Stimulated activated CD4-positive, alpha-beta T cell treated with anti-CD3 and anti-CD28 coated beads, Interleukin-15, amount 100 ng/mL, for 1 hour (primary cell): ENCODE measurements at places on chromosomes 7 and 10.

- no peak for DNase-seq
These were observed 100.2 kb upstream of the RELN start for GRCh38 chr7:104089612-104090011.

GRCh38 chr7:141161550-141162535 is 88.0 kb downstream of the TMEM178B start:
- DNase-seq: no peak

- DNase-seq: no peak
These were observed 317.9 kb upstream of the ZNF32 start for GRCh38 chr10:43966571-43966965.

GRCh38 chr10:31644931-31645633 is 283.5 kb downstream of the ARHGAP12 start:
- no peak for DNase-seq

DNA sequence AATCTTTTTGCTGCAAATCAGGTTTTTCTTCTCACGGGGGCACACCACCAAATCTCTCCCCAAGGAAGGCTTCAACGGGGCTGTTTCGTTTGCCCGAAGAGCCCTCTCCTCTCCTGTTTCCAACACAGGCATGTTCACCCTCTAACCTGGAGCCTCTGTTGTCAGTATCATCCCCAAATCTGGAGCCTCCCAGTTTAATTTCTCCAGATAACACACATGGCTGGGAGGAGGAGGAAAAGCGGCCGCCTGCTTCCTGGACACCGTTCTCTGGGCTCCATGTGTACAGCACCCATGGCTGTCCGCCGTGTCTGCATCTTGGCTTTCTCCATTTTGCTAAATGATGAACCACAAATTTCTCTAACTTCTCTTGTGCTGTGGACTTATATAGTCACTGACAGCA is 214.5 kb downstream of the DIP2C start:
- no peak for DNase-seq

- DNase-seq: no peak
These were observed 55.7 kb downstream of the ADK start for GRCh38 chr10:74206746-74207145.

DNA sequence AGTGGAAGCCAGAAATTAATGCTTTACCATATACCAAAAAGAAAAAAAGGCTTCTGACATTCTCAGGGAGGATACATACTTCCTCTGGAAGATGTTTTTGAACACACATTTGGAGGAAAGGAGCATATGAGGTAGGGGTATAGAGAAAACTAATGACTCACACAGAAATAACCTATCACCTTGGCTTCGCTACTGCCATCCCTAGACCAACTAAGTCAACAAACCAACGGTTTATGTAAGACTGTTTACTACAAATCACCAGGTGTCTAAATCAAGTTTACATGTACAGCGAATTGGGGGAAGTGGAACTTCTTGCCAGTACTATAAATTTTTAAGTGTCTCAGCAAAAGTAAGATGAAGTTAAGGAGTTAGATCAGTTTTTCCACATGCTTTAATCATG is 96.9 kb downstream of the NT5C2 start:
- DNase-seq: no peak

- no peak for DNase-seq
These were observed 4.3 kb upstream of the GDI2 start for GRCh38 chr10:5817322-5818047.

GRCh38 chr10:75211007-75211691 is 553 bp downstream of the VDAC2 start:
- no peak for DNase-seq

DNA sequence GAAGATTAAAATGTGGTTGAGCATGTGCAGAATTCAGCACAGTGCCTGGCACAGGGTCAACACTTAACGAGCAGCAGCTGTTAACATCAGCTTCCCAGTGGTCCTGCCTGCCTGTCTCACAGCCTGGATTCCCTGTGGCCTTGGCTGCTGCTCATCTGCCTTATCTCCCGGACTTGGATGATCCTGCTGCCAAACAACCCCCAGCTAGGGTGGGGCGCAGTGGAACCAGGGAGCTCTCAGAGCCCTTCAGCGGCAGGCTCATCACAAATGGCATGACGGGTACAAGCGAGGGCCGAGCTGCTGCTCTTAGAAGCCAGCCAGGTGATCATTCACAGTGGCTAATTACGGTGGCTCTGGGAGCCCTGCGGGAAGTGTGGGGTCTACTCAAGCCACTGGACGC is 13.0 kb upstream of the SMARCD3 start:
- no peak for DNase-seq

- no peak for DNase-seq
These were observed 70.5 kb downstream of the SDK1 start for GRCh38 chr7:3371601-3372000.

- DNase-seq: no peak
These were observed 130.4 kb upstream of the HPS1 start for GRCh38 chr10:98577168-98577567.

- DNase-seq: no peak
These were observed 5.0 kb upstream of the CDH23 start for GRCh38 chr10:71391701-71392100.

DNA sequence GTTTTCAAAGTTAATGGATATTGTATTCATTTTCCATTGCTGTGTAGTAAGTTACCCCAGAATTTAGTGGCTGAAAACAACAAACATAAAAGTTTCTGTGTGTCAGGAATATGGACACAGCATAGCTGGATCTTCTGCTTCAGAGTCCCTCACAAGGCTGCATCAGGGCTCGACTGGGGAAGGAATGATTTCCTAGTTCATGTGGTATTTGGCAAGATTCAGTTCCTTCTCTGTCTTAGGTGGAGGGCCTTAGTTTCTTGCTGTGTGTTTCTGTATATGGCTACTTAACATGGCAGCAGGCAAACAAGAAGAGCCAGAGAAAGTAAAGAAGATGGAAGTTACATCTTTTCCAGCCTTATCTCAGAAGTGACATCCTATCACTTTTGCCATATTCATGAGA is 51.1 kb downstream of the TPST1 start:
- no peak for DNase-seq

DNA sequence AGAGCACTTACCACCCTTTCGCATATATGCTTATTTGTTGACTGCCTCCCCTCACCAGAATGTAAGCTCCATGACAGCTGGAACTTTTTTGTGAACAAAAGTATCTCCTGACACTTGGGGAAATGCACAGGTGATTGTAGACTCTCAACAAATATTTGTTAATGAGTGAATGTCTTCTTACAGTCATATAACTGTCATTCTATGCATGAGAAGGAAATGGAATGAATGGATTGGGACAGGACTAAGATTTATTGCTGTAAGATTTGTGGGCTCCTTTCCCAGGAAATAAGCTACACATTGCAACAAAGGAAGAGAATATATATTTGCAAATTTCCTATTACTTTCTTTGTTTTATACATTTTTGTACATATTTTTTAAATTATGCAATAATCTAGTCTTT is 48.5 kb downstream of the FEZF1 start:
- no peak for DNase-seq

GRCh38 chr10:73589563-73590126 is 1.5 kb downstream of the USP54 start:
- DNase-seq: no peak

DNA sequence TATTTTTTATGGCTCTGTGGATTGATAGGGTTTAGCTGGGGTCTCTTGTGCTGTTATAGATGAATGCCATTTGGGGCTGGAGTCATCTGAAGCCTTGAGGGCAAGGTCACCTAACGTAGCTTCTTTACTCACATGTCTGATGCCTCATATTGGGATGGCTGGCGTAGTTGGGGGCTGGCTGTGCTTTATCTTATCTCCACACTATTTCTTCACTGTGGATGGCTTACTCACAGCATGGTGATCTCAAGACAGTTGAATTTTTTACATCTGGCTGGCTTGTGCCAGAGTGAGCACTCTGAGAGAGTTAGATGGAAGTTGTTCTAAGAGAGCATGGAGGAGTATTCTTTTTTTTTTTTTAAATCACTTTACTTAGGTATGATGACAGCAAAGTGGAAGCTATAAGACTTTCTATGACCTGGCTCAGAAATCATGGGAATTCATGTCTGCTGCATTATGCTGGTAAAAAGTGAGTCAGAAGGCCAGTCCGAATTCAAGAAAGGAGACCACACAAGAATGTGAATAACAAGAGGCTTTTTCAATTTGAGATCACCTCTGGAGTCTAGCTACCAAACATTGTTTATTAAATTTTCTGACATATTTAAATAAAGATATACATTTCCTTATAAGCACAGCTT is 252.4 kb upstream of the TPK1 start:
- DNase-seq: no peak

- DNase-seq: no peak
These were observed 63.5 kb downstream of the UBE2H start for GRCh38 chr7:129889133-129889844.

DNA sequence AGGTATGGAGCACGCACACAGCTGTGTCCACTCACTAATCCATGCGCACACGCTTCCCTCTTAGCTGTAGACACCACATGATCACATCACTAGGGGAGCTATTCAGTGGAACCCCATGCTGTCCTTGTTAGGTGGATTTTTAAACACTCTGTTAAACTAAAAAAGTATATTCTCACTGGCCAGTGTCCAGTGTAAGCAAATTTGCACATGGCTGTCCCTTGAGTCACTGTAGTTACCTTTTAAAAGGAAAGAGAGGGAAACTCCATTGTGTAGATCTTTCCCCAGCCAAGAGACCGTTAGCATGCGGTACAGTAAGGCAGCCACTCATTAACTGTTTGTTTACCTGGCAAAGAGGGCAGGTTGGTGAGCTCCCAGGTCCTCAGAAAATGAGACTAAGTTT is 81.6 kb upstream of the INSYN2A start:
- no peak for DNase-seq

DNA sequence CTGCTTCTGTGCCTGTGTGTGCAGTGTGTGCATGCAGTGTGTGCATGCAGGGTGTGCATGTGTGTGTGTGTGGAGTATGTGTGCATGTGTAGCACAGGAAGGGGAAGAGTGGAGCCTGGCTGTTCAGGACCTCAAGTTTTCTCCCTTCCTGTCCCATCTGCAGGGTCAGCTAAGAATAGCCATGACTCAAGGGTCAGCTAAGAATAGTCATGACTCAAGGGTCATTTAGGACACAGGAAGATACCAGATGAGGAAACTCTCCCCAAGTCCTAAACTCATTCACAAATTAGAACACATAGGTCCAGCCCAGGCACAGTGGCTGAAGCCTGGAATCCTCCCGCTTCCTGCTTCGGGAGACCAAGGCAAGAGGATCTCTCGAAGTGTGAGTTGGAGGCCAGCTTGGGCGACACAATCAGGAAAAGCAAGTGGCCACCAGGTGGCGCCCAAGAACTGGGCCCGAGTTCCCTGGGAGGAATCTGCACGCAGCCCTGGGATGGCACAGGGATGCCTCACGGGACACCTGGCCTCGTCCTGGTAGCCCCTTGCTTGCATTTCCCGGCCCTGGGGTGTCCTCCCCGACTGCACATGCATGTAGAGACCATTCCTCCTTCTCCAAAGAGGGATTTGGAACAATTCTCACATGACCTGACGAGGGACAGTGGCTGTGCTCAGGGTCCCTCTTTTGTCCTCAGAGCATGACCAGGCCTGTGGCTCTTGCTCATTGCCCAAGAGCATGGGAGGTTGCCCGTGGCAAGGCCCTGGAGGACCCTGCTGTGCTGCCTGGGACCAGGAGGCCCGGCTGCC is 21.4 kb upstream of the VOPP1 start:
- DNase-seq: peak; percentile 66

DNA sequence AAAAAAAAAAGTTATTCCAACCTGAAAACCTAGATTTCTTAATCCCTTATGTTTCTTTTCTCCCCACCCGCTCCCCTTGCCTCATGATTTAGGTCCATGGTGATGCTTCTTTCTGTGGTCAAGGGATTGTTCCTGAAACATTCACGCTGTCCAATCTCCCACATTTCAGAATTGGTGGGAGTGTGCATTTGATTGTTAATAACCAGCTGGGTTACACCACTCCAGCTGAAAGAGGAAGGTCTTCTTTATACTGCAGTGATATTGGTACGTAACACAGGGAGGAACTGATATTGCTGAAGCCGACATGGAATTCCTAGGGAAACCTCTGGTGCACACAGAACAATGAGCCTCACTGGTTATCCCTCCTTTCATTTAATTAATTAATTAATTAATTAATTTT is 22.7 kb downstream of the DHTKD1 start:
- DNase-seq: no peak

GRCh38 chr7:29346231-29346978 is 151.8 kb downstream of the CHN2 start:
- DNase-seq: no peak

DNA sequence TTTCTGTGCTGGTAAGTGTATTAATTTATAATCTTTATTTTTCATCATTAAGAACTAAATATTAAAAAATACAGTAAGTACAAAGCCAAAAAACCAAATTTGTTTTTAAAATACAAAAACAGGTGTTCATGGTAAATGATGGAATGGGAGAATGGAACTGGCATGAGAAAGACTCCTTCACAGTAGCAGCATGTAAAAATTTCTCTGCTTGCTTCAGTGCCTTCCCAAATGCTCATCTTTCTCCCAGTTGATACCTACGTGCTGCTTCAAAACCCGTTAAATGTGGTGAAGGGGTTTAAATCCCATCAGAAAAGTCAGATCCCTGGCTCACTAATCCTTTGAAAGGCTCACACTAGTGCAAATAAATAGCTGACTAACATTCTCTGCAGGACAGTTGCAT is 4.2 kb downstream of the RNF133 start:
- no peak for DNase-seq

GRCh38 chr10:112843623-112844022 is 106.4 kb upstream of the TCF7L2 start:
- no peak for DNase-seq

- no peak for DNase-seq
These were observed 9.1 kb upstream of the PRKRIP1 start for GRCh38 chr7:102387064-102387463.
